ENCODE measurements at places on chromosomes 3 and 15.
A peak's percentile ranks its signal among the peaks of the same experiment; 100 is the strongest.

DNA sequence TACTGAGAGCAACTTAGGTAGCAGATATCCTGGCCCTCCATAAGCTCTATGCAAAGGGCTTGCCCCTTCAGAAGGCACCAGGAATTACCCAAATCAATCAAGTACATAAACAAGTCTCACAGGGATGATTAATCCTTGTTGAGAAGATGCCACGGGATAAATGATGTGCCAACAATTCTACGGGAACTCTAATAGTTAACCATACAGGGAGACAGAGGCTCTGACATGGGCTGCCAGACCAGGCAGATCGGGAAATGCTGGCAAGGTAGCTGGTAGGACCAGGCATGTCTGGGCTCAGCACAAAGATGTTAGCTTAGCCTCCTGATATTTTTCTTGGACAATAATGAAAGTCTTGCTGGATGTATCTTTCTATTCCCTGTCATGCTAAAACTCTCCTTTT, 249.3 kb upstream of the THBS1 start:
- DNase-seq, result no peak

DNA sequence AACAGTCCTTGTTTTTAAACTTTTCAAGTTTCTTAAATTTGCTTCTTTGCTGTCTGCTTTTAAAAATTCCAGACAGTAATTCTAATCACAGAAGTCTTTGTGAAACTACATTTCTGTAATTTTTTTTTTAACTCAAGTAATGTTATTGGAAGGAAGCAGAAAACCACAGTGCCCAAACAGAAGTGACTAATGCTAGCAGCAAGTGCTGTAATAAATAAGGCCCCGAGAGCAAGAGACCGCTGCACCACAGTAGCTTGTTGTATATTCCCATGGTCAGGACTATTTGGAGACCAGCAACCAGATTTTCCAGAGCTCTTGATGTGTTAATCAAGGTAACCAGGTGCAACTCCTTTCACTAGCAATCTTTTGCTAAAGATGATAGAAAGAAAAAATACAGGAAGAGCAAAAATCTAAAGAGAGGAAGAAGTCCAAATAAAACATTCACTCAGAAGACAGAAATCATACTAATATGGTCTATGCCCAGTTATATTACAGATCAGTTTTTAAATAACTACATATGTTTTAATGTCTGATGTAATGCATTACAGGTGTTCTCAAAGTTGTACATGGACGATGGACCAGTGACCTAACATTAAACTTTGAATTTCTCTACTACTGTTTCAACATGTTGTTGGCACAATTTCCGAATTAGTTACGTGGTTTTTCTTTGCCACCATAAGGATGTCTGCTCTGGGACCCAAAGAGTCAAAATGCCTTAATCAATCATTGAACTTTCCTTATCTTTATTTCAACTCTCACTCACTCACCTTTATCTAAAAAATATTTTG, 36.4 kb downstream of the WWTR1 start:
- no peak for DNase-seq

- DNase-seq, result no peak
Measured at GRCh38 chr3:149705416-149705815, 46.9 kb downstream of the COMMD2 start.

DNA sequence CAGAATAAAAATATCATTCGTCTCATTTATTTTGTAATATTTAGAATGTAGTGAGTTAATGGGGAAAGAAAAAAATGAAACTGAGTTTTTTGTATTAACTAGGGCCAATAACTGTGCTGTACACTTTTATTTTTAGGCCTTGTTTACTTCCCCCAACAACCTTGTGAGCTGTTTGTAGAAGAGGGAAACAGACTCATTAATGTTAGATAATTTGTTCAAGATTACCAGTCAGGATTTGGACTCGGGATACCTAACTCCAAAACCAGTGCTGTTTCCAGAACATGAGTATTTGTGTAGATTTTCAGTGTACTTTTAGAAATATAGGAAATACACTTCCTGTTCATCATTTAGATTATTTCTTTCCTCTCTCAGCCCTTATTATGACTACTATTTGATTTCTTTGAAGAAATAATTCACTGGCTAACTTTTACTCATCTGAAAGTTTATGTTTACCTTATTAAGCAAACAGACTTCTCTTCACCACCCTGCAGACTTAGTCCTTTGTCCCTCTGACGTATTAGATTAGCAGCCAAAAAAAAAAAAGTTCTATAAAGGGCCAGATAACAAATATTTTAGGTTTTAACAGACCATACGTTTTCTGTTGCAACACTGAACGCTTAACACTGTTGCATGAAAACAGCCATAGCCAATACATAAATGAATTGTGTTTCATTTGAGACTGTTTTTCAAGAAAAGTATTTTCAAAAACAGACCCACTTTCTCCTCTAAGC, 192.5 kb upstream of the CGNL1 start:
- DNase-seq, result no peak

GRCh38 chr3:159432682-159433340, 555.8 kb upstream of the IL12A start:
- no peak for DNase-seq

GRCh38 chr3:173531602-173532001, 134.1 kb downstream of the NLGN1 start:
- DNase-seq, result no peak

DNA sequence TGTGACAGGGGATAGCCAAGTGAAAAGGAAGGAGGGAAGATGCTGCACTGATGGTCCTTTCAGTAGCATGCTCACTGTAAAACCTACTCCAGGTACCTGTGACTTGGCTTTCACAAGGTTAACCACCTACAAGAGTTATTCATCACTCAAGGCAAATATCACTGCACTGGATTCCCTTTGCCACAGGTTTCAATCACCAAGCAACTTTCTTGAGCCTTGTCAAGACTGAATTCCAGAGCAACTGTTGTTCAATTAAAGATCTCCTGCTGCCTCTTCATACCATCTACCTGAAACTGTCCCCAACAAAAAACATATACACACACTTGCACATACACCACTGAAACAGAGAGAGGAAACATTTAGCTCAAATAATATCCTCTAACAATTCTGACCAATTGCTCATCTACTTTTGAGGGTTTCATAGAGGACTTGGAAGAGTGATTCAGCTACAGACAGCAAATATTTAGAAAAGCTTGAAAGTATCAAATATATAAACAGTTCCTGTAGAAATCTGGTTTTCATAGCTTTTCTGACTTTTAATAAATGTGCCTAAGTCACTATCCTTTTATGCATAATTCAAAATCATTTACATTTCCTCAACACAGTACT, 6.5 kb downstream of the IGF2BP2 start:
- DNase-seq, result no peak

- no peak for DNase-seq
Measured at GRCh38 chr3:195751560-195751959, 30.8 kb downstream of the MUC20 start.

DNA sequence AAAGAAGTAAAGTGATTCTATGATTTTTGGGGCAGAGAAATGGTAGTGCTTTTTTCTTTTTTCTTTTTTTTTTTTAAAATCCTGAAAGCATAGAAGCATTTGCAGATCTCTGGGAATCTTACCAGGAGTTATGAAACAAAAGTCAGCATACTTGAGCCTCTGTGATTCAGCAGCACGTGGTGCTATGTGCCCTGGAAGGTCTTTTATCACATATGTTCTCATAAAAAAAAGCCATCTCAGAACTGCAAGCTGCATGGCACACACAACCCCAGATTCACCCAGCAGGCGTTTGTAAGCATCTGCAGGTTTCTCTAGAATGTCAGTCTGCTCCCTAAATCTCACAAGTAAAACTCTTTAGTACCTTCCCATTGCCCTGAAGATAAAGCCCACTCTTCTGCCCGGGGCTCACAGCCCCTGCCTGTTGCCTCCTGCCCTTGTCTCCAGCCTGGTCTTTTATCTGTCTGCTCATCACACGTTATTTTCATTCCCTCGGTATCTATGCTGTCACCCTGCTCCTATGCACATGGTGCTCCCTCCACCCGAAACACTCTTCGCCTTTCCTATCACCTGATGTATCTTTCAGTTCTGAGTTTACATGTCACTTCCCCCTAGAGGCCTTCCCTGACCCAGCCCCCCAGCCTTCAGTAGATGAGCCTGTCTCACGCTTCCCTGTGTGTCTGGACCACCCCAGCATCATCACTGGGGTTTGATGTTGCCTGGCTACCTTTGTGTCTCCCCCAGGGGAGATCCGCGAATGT, 72.4 kb downstream of the CHDH start:
- DNase-seq, result peak; percentile 56

- no peak for DNase-seq
Measured at GRCh38 chr3:127612966-127613365, 14.8 kb downstream of the MCM2 start.

DNA sequence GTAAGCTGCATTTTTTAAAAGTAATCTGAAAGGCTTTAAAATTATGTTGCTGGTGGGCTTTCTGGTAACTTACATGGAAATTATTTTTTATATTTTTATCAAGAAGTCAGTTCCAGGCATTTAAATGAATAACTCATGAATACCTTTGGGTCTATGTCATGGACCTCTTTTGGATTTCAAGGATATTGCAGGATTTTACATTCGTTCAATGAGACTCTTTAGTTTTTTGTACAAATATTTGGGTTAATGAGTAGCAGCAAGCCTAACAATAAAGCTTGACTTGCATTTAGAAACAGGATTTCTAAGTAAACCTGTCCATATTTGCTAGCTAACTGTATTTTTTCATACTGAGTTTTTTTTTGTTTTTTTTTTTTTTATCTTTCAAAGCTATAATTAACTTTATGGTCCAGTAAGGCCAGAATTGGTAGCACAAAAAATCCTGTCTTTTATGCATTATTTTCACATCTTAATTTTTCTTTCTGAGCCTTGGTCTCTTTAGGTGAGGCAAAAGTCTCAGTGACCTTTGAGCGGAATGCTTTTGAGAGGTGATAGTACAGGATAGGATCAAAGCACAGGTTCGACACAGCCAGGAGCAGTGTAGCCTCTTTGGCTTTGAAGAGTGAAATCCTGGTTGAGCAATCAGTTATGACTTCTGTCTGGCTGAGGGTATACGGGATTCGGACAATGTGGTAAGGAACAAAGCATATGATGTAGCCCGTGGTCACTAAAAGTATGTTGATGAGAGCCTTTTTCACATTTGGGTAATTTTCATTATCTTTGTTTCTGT, 4.8 kb downstream of the GPR171 start:
- no peak for DNase-seq

- DNase-seq, result peak; percentile 58
Measured at GRCh38 chr3:50194903-50195500, 3.6 kb downstream of the GNAT1 start.

GRCh38 chr15:53837263-53837662, 77.8 kb upstream of the WDR72 start:
- DNase-seq, result no peak

DNA sequence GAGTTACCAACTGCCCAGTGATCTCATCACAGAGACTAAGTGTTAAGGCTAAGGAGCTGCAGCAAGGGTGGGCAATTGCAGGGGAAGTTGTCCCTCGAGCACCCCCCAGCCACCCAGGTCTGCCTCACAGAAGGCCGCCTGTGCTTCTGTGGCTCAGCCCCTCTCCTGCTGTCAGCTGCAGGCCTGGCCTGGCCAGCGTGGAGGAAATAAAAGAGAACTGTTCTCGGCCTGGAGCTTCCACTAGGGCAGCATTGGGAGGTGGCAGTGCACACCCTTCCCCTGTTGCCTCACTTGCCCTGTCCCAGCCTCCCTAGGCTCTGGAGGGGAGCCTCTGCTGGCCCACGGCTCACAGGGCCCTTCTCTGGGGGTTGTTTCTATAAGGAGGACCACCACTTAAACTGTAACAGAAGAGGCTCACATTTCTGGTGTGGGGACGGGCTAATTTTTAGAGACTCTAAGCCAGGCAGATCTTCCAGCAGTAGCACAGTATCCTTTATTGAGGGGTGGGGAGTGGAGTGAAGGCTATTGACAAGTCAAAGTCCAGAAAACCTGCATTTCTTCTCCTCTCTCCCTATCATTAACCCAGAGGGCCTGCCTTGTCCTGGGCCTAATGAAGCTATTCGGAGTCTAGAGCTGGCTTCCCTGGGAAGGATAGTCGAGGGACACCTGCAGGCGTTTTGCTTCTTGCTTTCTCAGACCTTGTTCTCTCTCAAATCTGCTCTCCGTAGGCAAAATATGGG, 75.6 kb upstream of the ADPGK start:
- no peak for DNase-seq

GRCh38 chr3:105388176-105388575, 21.5 kb downstream of the ALCAM start:
- no peak for DNase-seq

DNA sequence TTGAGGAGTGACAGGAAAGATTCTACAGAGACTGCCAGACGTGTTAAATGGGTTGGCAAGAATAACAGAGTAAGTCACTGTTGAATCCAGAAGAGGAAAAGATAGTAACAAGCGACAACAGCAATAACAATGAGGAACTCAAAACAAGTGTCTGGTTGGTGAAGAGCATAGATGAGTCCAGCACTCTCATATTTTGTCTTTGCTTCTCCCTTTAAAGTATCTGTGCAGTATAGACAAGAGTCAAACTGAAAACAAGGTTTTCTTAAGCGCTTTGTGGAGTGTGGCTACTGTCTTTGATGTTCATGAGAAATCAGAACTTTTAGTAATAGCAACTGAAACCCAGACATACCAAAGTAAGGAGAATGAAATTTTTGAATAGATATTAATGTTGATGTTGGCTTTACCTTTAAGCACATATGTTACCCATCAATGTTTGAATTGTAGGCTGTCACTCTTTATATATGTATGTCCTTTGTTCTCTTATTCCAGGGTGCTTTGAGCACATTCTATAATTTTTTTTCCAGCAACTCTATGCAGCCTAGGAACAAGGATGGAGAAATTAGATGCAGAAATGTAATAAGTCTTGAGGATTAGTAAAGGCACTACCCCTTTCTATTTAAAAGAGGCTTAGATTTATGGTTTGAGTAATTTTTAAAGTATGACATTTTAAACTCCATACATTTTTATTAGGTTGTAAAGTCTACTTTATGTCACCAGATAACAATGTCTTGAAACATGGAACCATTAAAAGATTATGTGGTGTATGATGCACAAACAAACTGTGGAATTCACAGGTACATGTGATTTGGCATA, 185.5 kb downstream of the NFKBIZ start:
- no peak for DNase-seq

GRCh38 chr3:112778353-112778948, 68.2 kb downstream of the CD200R1L start:
- DNase-seq, result no peak
